ENCODE measurements at places on chromosomes 4 and X. TPM values are rescaled to one million over a fixed set of nuclear protein-coding genes. Genes with fewer than 3 reads are reported as not detected.

Gene TEX11
- polyA plus RNA-seq, result 0.23 TPM

Gene FAM184B
- 5.7 TPM for polyA plus RNA-seq

Gene FHIP1A
- 15.5 TPM for polyA plus RNA-seq

Gene CLNK
- polyA plus RNA-seq, result 0.30 TPM

Gene TMPRSS11E
- not detected for polyA plus RNA-seq

Gene MEPE
- not detected for polyA plus RNA-seq

Gene ZIC3
- not detected for polyA plus RNA-seq

Gene TXK
- polyA plus RNA-seq, result 0.65 TPM

Gene CT55
- not detected for polyA plus RNA-seq

Gene IL21
- polyA plus RNA-seq, result not detected

Gene SPANXD
- not detected for polyA plus RNA-seq

Gene F8A2
- polyA plus RNA-seq, result not detected

Gene ADH1C
- 7.0 TPM for polyA plus RNA-seq

DNA sequence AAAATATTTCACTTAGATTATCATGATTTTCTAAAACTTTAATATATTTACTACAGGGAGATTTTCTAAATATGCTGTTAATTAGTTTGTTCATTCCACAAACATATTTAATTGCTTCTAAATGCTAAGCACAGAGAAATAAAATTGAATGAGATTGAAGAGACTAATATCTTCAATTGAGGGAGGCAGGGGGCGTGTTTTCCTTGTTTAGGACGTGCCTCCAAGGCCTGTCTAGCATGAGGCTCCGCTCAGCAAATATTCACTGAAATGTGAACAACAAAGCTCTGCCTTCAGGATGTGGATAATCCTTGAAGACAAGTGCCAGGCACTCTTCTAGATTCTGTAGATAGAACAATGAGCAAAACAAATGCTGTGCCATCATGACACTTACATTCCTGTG lies 98.1 kb downstream of the TSPAN5 start:
- no peak for DNase-seq

DNA sequence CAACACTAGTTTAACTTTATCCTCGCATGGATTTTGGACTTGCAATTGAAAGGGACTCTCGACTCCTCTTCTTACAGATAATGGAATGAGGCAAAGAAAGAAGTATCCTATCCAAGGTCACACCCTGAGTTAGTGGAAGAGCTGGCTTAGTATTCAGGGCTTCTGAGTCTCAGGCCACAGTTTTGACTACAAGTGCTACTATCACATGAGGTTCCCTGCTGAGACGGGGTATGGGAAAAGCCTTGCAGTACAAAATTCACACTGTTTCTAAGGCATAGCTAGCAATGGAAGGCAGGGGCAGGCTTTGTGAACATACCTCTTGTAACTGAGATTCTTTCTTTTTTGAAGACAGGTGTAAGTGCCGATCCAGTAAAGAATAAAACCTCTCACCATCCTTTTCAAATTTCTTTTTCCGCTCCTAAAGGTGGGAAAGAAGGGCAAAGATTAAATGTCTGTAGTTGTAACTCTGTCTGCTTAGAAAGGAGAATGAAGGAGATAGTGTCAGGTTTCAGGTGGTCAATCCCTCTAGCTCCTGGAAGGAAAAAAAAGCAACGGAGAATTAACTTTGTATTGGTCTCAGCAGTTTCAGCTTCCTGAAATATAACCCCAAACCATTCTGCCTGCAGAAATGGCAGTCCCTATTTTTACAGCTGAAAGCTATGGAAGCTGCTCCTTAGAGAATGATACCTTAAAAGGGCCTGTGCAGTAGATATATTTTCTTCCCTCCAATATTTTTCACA lies 199.0 kb downstream of the OPHN1 start:
- no peak for DNase-seq

- DNase-seq, result no peak
Measured at GRCh38 chr4:87982446-87983010, 7.0 kb downstream of the SPP1 start.

DNA sequence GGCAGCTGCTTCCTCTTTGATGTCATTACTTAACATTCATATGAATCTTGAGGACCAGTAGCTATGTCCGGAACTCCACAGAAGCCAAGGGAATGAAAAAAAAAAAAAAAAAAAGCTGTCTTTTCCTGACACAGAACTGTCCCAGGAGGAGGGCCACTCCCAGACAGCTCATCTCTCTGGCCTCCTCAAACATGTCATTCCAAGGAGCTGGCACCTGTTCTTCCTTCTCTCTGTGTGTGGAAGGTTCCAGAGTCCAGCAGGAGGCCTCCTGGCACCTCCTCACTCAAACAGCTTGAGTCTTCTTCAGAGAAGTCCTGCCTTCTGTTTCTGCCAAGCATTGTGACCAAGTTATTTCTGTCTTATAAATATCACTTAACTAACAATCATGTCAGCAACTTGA lies 458.5 kb downstream of the AFF2 start:
- DNase-seq, result no peak

DNA sequence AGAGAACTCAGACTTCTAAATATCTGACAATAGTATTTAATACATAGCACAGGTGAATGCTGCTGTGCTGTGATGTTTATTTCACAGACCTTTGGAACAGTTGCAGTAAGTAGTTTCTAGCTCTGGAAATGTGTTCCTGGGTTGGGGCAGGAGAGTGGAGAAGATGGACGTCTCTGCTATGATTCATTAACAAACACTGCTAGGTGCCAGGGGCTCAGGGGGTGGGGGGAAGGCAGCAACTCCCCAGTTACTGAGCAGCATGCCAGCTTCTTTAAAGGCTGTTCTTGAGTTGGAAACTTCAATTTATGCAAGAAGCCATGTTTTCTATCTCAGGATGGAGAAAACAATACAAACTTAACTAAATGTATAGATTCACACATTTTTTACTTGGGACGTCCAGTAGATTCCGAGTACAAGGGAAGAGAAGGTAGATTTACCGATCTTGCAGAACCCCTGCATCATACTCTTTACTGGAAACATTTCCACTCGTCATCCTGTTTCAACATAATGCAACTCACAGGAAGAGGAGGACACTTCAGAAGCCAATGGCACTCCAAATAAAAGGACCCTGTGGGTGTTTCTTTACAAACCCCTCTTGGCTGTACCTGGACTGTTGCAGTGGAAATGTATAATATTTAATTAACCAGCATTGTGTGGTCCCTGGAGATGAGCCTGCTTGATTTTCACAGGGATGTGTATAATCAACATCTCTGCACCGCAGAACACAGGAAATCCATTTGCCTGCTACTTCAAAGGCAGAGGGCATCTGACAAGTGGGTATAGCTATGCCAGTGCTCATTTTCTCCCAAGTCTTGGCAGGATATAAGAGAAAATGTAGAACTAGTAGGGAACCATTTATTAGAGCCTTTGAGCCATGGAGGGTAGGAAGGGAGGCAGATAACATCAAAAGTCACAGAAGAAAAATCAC lies 171.4 kb downstream of the SH3KBP1 start:
- no peak for DNase-seq

DNA sequence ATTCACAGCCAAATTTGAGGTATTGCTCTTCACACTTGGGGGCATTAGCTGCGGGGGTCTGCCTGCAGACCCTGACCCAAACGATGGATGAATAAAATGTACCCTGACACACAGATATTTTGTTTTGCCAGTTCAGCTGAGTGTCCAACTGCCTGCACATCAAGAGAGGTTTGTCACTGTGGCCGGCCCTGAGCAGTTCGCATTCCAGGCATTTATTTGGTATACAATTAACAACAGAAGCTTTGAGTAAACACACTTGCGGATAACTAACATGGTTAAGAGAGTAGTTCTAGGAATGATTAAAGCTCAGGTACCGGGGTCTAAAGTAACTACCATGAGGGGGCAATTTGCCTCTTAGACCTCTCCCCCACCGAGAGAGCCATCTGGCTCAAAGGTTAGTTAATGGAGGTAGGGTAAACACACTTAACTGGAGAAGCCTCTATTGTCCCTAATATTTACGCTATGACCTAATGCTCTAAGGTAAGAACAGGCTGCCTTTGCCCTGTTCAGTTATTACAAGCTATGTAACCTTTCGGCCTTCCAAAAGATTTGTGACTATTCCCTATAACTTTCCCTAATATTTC lies 162.0 kb downstream of the SNCA start:
- no peak for DNase-seq

GRCh38 chr4:109846395-109847098 lies 1.4 kb upstream of the LRIT3 start:
- no peak for DNase-seq

- no peak for DNase-seq
Measured at GRCh38 chr4:151031831-151032605, 16.9 kb upstream of the LRBA start.

- DNase-seq, result no peak
Measured at GRCh38 chr4:1255151-1255550, 6.2 kb upstream of the CTBP1 start.

GRCh38 chr4:60724623-60725022 lies 475.5 kb upstream of the ADGRL3 start:
- DNase-seq, result no peak

GRCh38 chr4:138202686-138203085 lies 39.5 kb downstream of the SLC7A11 start:
- no peak for DNase-seq

DNA sequence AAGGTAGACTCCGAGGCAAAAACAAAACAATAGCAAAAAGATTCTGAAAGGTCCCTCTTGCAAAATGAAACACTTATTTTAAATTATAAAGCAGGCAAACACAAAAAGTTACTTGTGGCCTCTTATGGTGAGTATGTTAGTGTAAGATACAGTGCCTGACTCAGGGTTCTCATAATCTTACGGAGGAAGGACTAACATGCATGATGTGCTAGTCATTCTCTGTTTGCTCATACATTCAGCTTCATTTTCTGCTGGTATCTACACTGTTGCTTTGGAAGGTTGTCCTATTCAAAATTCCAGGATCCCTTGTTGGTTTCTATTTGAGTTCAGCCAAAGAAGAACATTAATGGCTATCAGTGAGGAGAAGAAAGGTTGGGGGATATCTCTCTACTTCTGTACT lies 249.1 kb upstream of the FAM47A start:
- no peak for DNase-seq

- DNase-seq, result no peak
Measured at GRCh38 chrX:47632666-47633065, 2.9 kb upstream of the CFP start.

DNA sequence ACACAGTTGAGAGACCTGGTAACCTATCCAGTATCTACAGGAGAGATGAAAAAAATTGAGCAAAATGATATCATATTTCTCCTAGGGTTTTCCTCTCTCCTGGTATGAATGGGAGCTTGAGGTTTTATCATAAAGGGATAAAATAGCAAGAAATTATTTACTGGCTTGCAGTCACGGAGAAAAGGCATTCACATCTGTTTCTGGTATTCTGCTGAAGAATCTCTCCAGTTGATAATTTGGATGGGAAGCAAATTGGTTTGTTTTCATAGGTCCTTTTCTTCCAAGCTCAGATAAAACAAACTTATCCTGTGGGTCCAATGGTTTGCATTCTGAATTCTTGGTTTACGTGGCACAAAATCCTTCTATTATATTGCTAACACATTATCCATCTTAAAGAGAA lies 83.1 kb upstream of the GYPA start:
- peak; percentile 21 for DNase-seq

DNA sequence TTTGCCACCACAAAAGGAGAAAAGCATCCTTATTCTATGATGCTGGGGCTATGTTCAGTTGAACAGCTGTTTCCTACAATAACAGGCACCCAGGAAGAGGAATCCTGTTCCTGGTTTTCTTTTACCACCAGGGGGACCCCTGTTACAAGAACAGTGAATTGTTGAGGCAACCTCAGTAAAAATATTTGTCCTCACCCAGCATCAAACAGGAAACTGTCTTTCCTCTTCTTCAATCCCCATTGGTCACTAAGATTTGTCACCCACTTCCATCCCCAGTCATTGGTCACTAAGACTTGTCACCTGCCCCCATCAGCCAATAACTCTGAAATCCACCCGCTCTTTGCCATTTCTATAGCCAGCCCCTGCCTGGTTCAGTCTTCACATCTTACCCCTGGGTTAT lies 143.5 kb upstream of the GALNT7 start:
- peak; percentile 74 for DNase-seq

- no peak for DNase-seq
Measured at GRCh38 chr4:182265881-182266280, 22.7 kb downstream of the TENM3 start.

DNA sequence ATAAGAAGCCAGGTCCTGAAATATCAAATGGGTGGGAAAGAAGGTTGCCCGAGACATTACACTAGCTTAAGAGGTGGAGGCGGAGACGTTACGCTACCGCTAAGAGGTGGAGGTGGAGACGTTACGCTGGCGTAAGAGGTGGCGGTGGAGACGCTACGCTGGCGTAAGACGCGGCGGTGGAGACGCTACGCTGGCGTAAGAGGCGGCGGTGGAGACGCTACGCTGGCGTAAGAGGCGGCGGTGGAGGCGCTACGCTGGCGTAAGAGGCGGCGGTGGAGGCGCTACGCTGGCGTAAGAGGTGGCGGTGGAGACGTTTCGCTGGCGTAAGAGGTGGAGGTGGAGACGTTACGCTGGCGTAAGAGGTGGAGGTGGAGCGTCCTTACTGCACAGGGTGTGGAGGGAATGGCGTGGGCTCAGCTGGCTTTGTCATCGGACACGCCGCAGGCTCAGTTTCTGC lies 12.8 kb downstream of the CYP4V2 start:
- no peak for DNase-seq

GRCh38 chrX:131827935-131828334 lies 195.2 kb upstream of the STK26 start:
- no peak for DNase-seq

- no peak for DNase-seq
Measured at GRCh38 chrX:27863809-27864208, 56.0 kb downstream of the MAGEB10 start.

GRCh38 chr4:172515266-172515879 lies 653.2 kb upstream of the GALNT7 start:
- DNase-seq, result no peak

GRCh38 chr4:123651536-123652180 lies 255.1 kb downstream of the SPRY1 start:
- no peak for DNase-seq

DNA sequence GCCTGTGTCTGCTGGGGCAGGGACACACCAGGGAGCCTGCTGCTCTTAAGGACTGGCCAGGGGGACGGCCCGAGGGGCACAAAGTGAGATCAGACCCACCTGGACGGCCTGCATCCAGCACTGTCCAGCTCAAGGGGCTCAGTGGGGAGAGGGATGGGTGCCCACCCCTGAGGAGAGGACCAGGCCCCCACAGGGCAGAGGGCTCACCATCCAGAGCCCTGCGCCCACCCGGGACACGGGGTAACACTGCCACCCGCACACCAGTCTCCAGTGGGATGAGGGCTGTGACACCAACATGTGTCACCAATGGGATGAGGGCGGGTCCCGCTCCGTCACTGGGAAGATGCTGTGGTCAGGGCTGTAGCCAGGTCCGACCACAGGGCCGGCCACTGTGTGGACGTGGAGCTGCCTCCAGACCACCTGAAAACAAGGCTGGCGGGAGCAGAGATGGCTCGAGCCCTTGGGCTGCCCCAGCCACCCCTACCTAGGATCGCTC lies 13.2 kb downstream of the DGKQ start:
- DNase-seq, result no peak

DNA sequence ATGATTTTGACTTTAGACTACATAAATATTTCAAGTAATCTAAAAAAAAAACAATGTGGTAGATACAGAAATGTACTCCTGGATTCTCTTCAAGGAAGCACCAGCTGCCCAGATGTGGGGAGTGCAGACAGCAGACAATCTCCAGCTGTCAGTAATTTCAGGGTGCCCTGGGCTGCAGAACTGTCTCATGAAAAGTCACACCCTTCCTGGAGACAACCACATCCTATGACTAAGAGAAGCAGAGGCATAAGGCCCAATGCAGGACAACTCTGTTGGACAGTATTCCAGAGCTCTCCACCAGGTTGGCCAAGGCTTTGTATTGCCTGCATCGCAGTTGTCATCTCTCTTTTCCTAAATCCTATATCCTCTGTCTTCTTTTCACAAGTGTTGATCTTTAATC lies 34.4 kb upstream of the BLTP1 start:
- no peak for DNase-seq
